ENCODE measurements at places on chromosomes 4 and X.

DNA sequence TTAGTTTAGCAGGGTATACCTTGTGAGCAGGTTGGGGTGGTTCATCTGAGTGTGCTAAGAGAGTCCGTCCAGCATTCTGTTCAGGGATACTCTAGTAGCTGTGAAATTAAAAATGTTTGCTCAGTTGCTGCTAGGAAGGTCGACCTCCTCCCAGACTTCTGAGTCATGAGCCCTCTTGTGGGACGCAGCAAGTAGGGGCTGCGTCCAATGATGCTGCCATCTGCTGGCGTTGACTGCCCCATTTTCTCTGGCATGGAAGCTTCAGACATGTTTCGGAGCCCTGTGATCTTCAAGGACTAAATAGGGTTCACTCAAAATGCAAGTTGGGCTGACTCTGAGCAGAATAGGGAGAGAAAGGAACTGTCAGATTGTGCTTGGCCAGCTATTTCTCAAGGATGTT, 201.0 kb upstream of the ARSJ start:
- DNase-seq: peak; percentile 70

DNA sequence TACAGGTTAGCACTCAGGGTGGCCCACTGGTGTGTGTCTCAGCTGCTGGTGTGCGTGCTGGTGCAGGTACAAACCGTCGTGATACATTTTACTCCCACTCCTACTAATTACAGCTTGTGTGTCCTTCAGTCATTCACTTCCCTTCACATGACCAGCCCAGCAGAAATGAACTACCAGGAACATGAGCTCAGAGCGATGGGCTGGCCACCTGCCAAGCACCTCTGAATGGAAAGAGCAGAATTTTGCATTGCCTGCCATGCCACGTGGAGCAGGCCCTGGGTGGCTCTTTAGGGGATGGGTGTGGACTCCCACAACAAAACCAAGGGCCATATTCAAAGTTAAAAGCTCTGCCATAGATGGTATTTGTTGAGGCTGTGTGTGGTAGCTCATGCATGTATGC, 58.9 kb upstream of the PGM2 start:
- DNase-seq: no peak

GRCh38 chr4:170093973-170094535, 4.3 kb upstream of the AADAT start:
- DNase-seq: no peak

- DNase-seq: no peak
These were observed 140.1 kb downstream of the ANK2 start for GRCh38 chr4:113189546-113189945.

DNA sequence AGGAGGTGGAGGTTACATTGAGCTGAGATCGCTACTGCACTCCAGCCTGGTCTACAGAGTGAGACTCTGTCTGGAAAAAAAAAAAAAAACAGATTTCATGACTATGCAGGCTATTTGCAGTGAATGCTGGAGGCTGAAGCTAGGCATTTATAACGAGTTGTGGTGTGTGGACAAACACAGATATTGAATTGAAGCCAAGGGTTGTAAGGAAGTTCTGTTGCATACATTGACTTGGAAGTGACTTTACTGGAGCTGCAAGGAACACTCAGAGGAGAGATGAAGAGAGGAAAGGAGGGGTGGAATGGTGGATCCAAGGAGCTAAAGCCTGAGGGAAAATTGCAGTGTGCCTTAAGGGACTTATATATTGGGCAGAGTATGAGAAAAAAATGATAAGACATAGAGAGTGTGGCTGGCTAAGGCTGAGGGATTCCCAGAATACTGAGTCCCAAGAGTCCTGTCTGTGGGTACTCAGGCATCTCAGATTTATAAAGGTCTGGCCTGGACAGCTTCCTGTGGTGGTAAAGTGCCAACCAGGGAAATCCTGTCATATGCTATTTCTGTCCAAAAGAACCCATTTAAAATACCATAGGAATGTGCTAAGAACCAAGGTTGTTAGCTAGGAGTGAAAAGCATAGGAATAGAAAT, 87.8 kb upstream of the GUCY1A1 start:
- no peak for DNase-seq

DNA sequence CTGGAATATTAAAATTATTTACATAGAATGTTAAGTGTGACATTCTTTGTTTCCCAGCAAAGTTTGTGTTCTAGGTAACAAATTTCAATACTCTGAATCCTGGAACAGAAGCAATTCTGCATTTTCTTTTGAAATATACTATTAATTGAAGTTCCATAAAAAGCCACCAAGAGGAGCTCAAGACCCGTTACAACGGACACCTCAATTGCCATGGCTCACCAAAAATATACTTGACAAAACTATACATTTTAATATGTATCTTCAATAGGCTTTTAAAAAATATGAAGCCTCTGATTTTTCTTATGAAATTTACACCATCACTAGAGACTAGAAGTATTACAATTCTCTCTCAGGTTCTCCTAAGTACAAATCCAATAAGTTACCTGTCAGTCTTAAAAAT, 111.4 kb downstream of the NYX start:
- DNase-seq: peak; percentile 55

DNA sequence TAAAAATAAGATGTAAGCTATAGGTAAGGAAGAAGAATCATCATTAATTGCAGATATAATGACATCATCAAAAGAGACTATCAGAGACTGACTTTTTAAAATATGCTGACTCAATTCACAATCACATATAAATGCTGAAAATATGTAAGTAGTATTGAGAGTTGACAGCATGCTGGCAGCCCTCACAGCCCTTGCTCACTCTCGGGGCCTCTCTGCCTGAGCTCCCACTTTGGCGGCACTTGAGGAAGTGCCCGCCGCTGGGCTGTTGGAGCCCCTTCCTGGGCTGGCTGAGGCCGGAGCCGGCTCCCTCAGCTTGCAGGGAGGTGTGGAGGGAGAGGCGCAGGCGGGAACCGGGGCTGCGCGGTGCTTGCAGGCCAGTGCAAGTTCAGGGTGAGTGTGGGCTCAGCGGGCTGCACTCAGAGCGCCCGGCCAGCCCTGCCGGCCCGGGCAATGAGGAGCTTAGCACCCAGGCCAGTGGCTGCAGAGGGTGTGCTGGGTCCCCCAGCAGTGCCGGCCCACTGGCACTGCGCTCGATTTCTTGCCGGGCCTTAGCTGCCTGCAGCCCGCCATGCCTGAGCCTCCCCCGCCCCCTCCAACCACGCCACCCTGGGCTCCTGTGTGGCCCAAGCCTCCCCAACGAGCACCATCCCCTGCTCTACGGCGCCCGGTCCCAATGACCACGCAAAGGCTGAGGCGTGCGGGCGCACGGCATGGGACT, 68.9 kb downstream of the RAB28 start:
- DNase-seq: peak; percentile 10

DNA sequence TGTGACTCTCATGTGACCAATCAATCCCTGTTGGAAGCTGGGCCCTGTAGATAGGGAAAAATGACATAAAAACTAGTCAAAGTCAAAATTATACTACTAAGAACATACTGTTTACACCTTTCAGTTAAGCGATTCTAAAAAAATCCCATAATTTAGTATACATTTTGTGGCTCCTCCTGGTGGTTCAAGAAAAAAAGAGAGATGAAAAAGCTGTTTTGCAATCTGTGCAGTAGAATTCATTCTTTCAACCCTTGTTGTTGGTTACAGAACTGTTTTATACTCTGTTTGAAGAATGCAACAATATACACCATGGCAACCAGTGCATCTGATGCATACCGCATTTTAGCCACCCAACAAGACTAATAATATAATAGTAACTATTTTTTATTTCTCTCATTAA, 66.8 kb upstream of the ANK2 start:
- DNase-seq: no peak

DNA sequence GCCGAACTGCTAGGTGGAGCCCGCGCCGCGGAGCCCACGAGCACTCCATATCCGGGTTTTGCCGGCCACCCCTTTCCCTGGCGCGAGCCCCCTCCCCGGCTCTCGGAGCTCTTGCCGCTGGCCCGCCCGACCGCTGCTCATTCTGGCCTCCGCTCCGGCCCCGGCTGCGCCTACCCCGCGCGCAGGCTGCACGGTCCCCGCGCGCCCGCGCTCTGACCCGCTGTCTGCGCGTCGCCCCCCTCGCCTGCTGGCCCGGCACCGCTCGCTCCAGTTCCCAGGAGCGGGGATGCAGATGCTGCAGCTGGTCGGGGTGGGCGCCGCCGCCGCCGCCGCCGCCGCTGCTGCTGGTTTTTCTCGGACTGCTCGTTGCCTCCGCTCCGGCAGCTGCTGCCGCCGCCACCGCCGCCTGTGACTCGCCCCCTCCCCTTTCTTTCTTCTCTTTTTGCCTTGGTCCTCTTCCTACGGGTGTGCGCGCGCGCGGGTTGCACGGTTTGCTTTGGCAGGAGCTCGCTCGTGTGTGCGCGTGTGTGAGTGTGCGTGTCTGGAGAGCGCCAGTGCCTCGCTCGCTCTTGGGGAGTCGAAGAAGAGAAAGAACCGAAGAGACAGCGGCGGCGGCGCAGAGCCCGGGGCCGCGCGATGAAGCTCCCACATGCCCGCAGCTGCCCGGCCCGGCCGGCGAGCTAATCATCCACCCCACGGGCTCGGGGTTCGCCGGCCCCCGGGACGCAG, at the start of gene ADGRL3:
TSS of gene ADGRL3 (plus strand) at position 140 of the 729 bp plus-strand sequence.
- DNase-seq: peak; percentile 58

GRCh38 chr4:89324671-89325070, 17.1 kb upstream of the GPRIN3 start:
- DNase-seq: no peak

DNA sequence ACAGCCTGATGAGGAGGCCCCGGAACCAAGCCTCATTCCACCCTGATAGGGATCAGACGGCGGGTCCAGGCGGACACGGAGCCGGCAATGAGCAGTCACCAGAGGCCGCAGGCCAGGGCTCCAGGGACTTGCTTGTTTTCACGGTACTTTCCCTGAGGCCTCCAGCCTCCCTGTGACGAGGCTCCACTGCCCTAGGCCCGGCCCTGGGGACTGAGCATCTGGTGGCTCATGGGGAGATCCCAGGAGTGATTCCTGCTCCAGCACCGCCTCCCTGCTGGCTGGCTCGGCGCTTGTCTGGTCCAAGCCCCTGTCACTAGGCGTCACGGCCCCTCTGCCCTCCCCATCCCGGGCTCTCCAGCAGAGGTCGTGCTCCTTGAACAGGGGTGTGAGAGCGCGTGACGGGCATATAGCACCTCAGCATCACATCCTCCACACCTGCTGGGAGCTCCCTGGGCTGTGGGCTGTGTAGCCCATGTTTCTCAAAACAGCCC, 14.1 kb downstream of the HTRA3 start:
- DNase-seq: no peak

DNA sequence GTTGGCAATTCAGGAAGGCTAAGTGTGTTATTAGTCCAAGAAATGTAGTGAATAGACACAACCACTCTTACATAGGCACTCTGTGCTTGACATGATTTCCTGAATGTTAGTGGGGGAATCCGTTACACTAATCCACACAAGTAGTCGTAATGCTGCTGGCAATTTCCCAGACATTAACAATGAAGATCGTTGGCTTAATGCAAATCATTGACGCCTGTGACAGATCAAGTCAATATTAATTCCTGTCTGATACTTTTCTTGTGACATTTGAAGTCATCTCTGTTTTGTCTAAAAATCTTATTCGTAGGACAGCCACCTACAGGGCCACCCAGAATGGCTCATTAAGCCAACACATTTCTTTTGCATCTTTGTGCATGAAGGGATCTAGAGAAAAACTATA, 939.1 kb upstream of the FTHL17 start:
- no peak for DNase-seq

- no peak for DNase-seq
These were observed at the start of gene C4orf46 for GRCh38 chr4:158671665-158671914. TSS of gene C4orf46 (minus strand) at chr4:158671887. CDS start at chr4:158671801, 86 bp downstream.

DNA sequence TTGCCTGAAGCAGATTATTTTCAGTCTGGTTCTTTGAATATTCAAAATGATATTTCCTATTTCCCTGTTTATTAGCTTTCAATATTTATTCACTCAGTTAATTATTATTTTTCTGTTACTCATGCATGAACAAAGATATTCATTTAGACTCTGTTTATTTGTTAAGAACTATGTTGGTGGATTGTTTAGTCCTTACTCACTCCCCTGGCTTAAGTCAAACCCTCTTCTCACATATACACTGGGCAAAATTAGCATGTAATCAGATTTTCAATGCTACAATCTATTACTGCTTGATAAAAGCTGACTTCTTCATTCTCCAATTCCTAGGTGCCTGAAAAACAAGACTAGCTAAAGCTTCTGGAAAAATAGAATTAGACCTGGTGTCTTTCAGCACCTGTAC, 335.8 kb downstream of the FAT4 start:
- no peak for DNase-seq

GRCh38 chrX:97882306-97882705, 998.6 kb downstream of the RPA4 start:
- peak; percentile 0 for DNase-seq

GRCh38 chr4:165877286-165877685, 4.2 kb downstream of the TLL1 start:
- DNase-seq: no peak

DNA sequence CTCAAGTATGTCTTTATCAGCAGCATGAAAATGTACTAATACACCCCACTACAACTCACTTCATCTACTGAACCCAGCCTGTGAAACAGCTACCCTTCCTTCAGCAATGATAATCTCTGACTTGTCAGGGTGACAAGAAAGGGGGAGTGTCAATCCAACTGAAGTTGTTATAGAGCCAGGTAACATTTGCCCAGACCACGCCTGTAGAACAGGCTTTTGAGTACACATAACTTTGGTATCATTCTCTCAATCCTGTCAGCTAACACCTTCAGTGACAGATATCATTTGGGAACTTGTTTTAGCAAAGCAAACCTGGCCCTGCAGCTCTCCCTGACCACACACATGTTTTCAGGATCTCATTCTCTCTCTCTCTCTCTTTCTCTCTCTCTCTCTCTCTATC, 592.2 kb downstream of the SMARCA1 start:
- no peak for DNase-seq

DNA sequence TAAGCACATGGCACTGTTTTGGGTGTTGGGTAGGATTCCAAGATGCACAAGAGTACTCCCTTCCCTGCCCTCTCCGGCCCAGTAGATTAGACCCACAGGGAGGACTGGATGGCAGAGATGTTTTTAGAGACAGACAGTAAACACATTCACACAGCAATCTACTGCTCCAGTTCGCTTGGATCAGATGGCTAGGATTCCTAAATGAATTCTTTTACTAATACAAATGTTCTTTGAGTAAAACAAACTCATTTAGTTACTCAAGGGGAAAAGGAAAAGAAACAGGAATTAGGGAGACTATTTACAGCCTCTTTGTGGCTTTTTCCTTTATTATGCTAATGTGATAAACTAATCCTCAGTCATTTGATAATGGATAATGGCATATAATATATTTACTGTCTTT, 5.9 kb downstream of the SNX25 start:
- no peak for DNase-seq

DNA sequence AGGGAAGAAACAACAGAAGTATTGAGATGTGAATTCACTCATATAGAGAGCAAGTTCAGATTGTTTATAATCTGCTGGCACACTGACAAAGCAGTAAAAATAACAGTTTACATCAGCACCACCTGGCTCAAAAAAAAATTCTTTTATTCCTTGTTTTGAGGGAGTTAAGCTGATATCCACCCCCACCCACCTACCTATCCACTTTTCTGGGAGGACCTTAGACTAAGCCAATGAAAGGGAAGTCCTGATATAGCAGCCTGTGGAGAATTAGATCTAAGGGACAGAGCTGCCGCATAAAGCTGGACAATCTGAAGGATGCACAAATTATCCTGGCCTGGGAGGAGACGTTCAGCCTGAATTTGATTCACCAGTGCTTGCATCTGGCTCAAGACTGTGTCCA, 264.5 kb downstream of the RCHY1 start:
- DNase-seq: no peak

- DNase-seq: no peak
These were observed 56.6 kb downstream of the ARHGAP6 start for GRCh38 chrX:11609109-11609508.

GRCh38 chr4:114807759-114808404, 209.3 kb downstream of the UGT8 start:
- DNase-seq: peak; percentile 26

GRCh38 chr4:145178740-145179280, 1.6 kb downstream of the OTUD4 start:
- peak; percentile 6 for DNase-seq
